Stimulated activated CD4-positive, alpha-beta T cell treated with anti-CD3 and anti-CD28 coated beads, Interleukin-15, amount 100 ng/mL, for 1 hour (primary cell): ENCODE measurements at places on chromosomes 7 and 10.
A peak's percentile ranks its signal among the peaks of the same experiment; 100 is the strongest.

GRCh38 chr7:132526111-132526740, 50.0 kb downstream of the PLXNA4 start:
- no peak for DNase-seq

- no peak for DNase-seq
These were observed 54.7 kb upstream of the LSM8 start for GRCh38 chr7:118129041-118129795.

GRCh38 chr10:48627984-48628609, 23.2 kb upstream of the ARHGAP22 start:
- no peak for DNase-seq

DNA sequence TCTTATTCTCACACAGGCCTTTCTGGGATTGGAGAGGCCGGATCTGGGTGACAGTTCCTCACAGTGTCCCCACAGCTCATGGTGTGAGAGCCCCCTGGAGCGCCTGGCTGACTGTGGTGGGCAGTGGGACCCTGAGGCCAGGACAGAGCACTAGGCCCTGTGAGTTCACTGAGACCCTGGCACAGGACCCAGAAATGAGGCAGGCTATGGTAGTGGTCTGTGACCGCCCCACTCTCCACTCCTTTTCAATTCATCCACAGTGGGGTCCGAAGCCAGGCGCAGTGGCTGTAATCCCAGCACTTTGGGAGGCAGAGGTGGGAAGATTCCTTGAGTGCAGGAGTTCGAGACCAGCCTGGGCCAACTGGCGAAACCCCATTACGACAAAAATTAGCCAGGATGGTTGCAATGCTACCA, 95.9 kb upstream of the TNRC18 start:
- DNase-seq = no peak

- no peak for DNase-seq
These were observed 1.7 kb downstream of the MCM7 start for GRCh38 chr7:100099452-100099851.

GRCh38 chr7:117012284-117012683, 59.0 kb downstream of the ST7 start:
- DNase-seq = no peak

DNA sequence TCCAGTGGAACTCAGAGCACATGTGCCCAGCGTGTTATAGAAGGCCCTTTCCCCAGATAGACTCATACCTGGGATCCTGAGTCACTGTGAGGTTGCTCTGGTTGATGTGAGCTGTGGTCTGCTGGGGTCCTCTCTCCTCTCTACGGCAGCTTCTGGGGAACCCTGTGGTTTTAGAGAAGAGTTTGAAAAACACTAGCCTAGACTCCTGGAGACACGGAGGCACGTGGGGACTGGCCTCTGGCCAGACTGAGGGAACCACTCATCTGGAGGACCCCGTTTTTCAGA, 10.3 kb downstream of the ZNF775 start:
- DNase-seq = no peak

GRCh38 chr10:89523274-89523673, 12.1 kb downstream of the SLC16A12 start:
- no peak for DNase-seq

- no peak for DNase-seq
These were observed 177.9 kb downstream of the EBF3 start for GRCh38 chr10:129786216-129786615.

DNA sequence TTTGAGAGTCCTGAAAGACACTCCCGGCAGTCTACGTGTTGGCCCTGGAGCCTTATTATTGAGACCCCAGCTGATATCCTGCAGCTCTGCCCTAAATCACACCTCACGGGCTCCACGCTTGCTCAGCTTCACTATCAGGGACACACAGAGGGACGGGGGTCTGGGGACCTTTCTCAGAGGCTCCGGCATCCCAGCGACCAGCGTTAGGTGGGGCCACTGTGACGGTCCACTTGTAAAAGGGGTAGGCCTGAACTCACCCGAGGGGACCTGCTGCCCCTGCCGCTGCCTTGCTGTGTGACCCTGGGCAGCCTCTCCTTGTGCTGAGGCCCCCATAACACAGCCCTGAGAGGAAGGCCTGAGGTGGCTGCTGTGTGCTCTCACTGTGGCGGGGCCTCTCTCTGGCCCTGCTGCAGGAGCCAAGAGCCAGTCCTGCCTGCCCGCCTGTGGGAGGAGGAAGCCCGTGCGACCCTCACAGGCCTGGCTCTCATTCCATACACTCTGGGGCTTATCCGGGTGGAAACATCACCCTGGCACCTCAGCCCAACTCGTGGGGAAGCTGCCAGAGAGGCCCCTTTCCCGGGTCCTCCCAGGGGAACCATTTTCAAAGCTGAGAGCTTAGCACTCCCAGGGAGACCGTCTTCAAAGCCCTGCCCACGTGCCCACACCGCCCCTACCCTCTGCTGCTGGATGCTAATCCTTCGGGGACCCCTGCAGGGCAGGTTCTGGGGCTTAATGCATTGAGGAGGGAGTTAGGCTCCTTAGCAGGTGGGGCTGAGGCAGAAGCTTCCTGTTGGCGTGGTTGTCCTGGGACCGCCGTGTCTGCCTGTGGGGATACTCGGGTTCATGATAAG, 21.7 kb downstream of the AQP1 start:
- no peak for DNase-seq

- DNase-seq = no peak
These were observed 151.0 kb upstream of the FRMD4A start for GRCh38 chr10:14481752-14482151.

DNA sequence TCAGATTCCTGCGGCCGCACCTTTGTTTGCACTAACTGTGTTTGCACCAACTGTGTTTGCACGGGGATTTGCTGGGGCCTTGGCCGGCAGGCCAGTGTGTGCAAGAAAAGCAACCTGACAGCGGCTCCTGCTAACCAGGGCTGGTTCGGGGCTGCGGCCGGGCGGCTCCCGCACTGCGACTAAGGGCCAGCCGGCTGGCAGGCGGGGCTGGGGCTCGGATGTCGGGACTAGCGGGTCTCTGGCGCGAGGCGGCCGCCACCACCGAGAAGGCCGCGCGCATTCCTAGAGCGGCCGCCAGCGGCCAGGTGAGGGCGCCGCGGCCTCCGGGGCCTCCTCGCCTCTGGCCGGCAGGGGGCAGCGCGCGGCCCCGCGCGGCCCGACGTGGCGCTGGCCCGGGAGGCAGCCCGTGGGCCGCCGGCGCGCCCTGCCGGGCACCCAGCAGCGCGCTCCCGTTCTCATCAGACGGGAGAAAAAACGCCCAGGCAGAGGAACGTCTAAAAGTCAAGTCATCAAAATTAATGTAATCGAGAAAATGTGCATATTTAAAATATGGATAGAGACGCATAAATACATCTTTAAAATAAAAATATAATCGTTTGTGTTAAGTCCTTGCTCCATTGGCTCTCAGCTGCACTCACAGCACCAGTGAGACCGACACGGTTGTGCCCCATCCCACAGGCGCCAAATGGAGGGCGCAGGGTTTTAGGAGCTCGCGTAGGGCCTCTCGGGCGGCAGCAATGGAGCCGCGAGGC, 38.5 kb downstream of the ZNF777 start:
- peak; percentile 61 for DNase-seq

DNA sequence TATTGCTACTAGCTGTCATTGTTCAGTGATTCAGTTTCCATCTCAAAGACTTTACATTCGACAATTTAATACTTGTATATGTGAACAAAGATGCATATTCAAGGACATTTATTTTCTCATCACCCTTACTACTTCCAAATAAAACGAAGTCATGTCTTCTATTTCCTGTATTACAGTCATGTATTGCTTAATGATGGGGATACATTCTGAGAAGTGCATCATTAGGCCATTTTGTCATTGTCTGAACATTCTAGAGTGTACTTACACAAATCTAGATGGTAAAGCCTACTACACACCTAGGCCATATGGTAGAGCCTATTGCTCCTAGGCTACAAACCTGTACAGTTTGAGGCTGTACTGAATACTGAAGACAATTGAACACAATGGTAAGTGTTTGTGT, 6.5 kb downstream of the C10orf95 start:
- DNase-seq = no peak

DNA sequence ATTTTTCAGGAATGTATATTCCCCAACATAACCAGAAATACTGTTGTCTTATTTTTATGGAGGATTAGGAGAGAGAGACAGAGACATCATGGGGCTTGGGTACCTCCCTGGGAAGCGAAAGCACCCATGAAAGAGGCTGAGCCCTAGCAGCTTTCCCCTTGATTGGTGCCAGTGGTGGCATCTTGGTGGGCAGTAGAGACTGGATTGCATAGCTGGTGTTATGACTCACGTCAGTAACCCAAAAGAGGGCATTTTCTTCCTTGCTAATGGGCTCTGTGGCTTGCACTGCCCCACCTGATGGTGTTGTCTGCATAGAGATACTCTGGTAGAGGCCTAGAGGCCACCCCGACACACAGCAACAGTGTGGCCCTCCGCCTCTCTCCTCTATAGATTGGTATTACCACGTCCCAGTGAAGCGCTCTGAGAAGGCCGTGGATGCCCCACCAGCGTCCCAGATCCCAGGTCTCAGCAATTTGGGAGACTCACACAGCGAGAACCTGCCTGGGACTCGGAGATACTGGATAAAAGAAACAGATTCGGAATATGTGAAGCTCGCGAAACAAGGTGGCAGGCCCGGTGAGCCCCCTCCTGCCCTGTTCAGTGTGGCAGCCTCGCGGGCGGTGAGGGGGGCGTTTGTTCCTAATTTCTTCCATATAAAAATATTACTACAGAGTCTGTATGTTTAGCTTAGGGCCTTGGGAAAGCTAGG, 5.8 kb downstream of the C7orf57 start:
- DNase-seq = no peak

GRCh38 chr10:608331-609261, 80.9 kb downstream of the DIP2C start:
- no peak for DNase-seq

- DNase-seq = no peak
These were observed 90.9 kb downstream of the DIP2C start for GRCh38 chr10:598415-599170.

DNA sequence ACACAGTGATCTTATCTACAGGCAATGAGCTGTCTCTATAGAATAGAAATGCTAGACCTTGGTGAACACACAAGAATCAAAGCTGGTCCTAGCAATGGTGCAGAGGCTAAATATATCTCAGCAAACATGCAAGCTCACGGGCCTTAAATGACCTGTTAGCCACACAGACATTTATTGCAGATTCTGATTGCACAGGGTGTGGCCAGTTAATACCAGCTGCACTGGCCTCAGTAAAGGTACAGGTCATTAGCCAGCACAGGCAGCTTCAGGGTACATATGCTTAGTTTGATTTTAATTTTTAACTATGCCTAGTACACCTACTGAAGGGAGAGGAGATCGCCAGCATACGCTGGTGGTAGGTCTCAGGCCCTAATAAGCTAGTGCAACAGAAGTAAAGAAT, 265.4 kb upstream of the DGKB start:
- DNase-seq = no peak

- no peak for DNase-seq
These were observed 60.3 kb upstream of the LYZL1 start for GRCh38 chr10:29228562-29228961.

DNA sequence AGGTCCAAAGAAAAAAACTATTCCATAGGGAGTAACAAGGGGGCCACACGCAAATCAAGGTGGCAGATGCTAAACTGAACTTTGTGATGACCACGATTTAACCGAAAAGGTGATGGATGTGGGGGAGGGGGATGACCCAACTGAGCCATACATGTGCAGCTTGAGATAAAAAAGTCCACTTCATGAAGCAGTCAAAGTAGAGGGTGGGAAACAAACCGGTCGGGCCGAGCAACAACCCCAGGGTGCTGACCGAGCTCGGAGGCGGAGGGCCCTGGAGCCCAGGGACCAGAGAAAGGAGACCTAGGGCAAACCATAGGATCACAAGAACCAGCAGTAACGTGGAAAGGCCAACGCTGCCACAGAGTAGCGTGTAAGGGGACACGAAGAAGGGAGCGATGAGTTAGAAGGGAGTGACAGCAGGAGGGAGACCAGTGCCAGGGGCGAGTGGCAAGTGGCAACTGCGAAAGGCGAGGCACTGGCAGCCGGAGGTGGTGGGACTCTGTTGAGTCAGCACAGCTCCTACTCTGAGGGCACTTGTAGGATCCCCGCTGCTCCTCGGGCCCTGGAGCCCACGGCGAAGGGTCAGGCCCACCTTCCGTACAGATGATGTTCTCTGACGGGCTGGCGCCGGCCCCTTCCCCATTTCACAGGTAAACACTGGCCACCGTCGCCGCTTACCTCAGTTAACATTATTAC, 540 bp downstream of the SNX13 start:
- peak; percentile 18 for DNase-seq

GRCh38 chr10:118742782-118743181, 12.0 kb downstream of the CACUL1 start:
- no peak for DNase-seq

DNA sequence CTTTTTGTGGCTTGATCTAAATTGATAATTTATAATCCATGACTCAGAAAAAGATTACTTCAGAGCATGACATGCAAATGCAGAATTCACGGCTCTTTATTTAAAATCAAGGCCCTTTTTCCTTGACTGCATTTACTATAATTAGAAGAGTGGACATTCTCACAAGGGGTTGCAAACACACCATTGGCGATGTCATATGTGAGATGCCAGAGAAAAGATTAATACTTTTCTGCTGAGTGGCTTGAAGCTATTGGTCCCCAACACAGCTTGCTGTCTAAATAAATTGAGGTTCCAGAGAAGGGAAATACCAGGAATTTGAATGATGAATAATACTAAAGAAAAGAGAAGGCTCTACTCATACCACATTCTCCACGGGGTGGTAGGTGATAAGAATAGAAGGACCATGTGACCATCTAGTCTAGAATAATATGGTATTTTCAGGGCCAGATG, 78.7 kb upstream of the ARID5B start:
- no peak for DNase-seq
